Mammary epithelial cell (primary cell): ENCODE measurements at places on chromosomes 4 and X. TPM values are rescaled to one million over a fixed set of nuclear protein-coding genes. Genes with fewer than 3 reads are reported as not detected.

Gene GAGE1
- not detected in 2 replicates for total RNA-seq

Gene CDS1
- 29.8 TPM for total RNA-seq

Gene AVPR2
- not detected in 2 replicates for total RNA-seq

Gene ENPEP
- total RNA-seq, result not detected in 2 replicates

Gene SLC26A1
- total RNA-seq, result not detected

Gene ARMCX2
- 59.7 TPM for total RNA-seq

Gene MAP7D2
- total RNA-seq, result 3.4 and 5.0 TPM in 2 replicates

Gene ARHGAP6
- not detected for total RNA-seq

Gene UCP1
- not detected in 2 replicates for total RNA-seq

Gene ANXA10
- not detected in 2 replicates for total RNA-seq

Gene SOWAHB
- 2.3 and 2.9 TPM in 2 replicates for total RNA-seq

Gene TBX22
- total RNA-seq, result not detected in 2 replicates

Gene CENPVL2
- not detected for total RNA-seq

Gene MAGEB17
- not detected in 2 replicates for total RNA-seq

DNA sequence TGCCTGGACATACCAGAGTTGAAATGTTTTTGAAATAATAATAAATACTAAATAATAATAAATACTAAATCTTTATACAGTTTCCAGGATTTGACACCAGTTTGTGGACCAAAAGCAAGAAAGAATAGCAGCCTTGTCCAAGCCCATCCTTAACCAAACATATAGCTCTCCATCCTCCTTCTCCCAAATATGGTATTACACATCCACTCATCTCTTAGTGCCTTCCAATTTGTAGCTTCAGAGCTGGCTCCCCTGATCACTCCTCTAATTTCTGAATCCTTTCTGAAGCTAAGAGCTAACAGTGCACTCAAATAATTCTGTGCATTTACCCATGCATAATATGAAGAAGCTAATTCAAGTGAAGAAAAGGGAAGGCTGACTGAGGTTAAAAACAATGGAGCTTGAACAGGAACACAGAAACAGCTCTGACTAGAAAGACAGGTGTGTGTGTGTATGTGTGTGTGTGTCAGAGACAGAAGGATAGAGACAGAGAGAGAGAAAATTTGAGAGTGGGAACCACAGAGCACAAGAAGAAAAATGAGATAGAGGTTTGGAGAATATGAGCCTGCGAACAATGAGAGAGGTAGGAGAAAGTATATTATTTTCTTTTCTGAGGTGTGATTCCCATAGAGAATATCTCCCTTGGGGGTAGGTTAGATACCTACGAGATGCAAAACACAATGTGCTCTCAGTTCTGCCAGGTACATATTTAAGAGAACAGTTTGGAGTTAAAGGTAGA is 123.5 kb downstream of the CAMK2D start:
- no peak for DNase-seq

DNA sequence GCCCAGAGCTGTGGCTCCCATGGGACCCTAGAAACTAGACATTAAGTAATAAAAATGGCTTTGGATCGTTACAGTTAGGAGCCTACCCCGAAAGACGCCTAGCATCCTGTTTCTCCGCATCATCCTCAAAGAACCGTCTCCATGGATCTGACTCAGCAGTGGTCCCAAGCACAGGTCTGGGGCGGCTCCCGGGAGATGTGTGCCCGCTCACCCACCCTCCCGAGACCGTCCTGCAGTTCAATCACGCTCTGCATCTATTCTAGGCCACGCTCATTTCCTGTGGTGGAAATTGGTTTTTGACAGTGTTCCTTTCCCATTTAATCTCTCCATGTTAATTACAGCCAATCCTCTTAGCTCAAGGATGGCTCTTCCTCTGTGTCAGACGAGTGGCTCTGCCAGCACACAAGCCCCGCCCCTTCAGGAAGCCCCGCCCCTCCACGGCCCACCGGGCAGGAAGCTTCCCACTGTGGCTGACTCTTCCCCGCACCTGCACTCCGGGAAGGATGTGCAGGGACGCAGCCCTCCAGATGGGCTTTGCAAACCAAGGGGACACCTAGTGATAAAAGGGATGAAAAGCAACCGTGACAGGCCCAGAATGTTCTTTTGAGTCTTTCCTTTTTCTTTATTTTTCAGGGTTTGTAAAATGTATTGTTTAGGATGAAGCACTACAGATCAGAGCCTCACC is 34.5 kb upstream of the HELT start:
- DNase-seq, result peak; percentile 59

DNA sequence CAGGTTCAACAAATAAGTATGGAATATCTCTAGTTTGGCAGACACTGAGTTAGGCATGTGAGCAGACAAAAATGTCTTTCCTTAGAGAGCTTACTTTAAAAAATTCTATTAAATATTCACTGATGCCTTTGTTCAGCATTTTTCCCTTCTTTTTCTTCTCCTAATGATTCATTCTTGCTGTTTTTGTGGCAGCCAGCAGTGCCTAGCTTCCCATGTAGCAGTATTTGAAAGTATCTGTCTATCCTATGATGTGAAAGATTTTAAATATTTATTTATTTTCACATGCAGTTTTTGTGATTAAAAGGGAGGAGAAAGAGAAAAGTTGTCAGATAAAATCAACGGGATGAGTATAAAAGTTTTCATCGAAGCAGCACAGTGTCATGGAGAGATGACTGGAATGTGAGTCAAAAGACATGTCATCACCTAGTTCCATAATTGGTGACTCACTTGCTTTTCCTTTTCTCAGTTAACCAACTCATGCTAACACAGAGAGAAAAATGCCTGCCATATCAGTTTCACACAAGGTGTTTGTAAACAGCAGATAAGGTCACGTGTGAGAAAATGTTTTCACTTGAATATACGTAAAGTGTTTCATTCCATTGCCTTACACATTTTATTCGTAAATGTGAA is 69.8 kb downstream of the BMPR1B start:
- peak; percentile 88 for DNase-seq

GRCh38 chr4:76511947-76512346 is 76.9 kb downstream of the SHROOM3 start:
- DNase-seq, result no peak

DNA sequence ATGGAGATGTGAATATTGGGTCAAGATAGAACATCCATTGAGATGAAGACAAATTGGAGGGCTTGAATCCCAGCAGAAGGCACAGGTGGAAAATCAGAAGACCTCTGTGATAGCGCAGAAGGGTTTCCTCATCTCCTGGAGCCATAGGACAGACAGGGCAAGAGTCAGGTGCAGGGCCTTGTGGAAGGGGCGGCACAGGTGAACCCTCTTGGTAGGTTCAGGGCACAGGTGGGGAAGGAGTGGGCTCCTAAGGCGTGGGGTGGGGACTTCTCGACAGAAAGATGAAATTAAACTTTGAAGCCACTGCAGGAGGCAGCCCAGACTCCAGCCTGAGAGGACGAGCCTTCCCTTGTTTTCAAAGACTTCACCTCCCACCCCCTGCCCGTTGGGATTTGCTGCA is 9.3 kb upstream of the RGS12 start:
- no peak for DNase-seq

- no peak for DNase-seq
Observed at GRCh38 chr4:66653937-66654336, 891.4 kb downstream of the CENPC start.

- no peak for DNase-seq
Observed at GRCh38 chrX:150409964-150410363, 46.8 kb downstream of the MAMLD1 start.

- DNase-seq, result no peak
Observed at GRCh38 chrX:132710656-132711155, 221.9 kb upstream of the MBNL3 start.

GRCh38 chr4:173119818-173120217 is 48.8 kb upstream of the GALNT7 start:
- peak; percentile 70 for DNase-seq

- DNase-seq, result no peak
Observed at GRCh38 chrX:47218920-47219815, 687 bp downstream of the CDK16 start.

DNA sequence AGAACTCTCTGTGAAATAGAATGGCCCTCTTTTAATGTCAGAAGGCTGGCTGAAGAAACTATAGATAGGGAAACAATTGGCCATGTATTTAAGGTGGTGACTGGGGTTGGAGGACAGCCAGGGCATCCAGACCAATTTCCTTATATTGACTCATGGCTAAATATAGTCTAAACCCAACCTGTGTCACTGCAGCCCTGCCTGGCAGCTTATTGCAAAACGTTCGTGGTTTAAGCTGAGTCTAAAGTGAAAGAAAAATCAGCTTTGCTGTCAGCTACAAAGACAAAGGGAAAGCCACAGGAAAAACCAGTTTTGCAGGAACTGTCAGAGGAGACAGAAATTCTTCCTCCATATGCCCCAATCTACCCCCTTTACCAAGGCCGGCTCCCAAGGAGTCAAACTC is 902.8 kb upstream of the NDST4 start:
- DNase-seq, result peak; percentile 96

- DNase-seq, result no peak
Observed at GRCh38 chr4:30855232-30855631, 135.1 kb downstream of the PCDH7 start.

DNA sequence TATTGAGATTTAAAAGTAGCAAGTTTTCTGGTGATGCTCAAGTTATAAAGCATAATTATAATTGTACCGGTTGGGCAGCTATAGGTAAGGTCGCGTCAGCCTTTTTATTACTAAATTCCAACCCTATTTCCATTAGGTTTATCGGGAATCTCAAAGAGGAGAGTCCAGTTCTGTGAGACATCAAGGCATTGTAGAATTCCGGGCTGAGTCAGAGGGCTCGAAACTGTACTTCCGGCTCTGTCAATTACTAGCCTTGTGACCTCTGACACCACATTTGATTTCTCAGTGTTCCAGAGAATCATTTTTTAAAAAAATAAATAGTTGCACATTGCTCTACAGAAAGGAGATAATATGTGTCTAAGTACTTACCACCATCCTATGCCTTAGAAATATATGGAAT is 4.3 kb downstream of the IL1RAPL1 start:
- no peak for DNase-seq

DNA sequence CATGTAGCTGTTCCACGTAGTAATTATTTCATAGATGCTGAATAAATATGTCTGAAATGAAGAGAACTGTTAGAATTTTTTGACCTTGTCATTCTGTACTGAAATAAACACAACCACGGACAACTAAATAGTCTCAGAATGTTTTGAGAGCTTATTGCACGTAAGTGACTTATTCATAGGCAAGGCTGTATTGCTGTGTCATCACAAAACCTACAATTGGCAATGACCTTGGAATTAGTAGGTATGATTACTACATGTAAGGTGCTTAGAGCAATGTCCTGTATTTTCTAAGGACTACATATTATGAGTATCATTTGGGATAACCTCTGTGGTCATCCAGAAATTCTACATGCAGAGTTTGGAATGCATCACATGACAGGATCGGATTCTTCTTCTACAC is 237.2 kb upstream of the PUDP start:
- DNase-seq, result no peak

GRCh38 chr4:136709897-136710296 is 822.4 kb downstream of the PCDH18 start:
- no peak for DNase-seq

DNA sequence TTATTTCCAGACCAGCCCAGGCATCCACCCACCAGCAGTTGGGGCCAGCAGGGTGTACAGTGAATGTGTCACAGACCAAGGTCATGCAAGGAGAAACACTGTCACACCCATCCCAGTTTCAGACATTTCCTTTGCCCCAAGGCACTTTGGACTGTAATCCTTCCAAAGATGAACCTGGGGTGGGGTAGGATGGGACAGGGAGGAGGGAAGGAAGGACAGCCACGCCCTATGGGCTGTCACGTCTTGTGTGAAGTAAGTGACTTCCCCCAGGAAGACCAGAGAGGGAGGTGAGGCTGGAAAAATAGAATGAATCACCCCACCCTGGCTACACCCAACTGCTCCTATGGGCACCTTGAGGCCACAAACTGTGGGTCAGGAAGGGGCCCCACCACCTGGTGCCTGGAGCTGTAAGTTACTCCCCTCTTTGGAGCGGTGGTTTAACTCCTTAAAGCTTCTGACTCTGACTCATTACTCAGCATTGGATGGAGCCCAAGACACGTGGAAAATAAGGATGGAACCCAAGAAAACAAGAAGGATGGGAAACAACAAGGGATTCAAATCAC is 349.9 kb upstream of the KLF3 start:
- peak; percentile 88 for DNase-seq

DNA sequence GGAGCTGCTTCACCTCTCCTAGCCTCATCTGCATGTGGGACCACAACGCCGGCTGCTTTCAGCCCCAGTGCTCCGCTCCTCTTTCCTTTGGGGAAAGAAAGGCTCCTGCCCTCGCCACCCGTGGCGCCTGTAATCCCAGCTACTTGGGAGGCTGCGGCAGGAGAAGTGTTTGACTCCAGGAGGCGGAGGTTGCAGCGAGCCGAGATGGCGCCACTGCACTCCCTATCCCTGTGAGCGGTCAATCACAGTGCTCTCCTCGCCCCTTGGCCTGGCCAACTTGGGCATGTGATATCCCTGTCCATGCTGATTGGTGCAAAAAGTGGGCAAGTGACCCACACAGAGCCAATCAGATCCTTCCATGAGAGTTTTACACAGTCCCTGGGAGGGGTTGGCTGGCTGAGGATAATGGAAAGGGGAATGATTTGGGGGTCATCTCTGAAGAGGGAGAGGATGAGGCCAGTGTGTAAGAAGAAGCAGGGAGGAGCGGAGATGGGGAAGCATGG is 56.2 kb downstream of the WFS1 start:
- no peak for DNase-seq

GRCh38 chr4:127410201-127410600 is 222.6 kb upstream of the INTU start:
- DNase-seq, result no peak

DNA sequence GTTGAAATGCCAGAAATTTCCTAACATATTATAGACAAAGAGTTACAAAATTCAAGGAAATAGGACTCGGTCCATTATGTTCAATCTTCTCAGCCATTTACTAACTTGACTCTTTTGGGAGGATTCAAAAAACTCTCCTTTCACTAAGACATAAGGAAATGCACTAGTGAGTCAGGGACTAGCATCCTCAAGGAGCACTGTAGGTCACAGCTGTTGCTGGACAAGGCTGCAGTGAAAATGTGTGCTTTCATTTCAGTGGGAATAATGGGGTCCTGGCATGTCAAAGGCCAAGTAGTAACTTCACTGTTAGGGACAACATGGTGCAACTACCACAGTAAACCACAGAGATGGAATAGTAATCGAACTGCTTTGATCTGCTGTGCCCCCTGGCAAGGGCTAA is 56.9 kb upstream of the ABCG2 start:
- DNase-seq, result no peak
